Cerebellum (tissue), 4 donors: ENCODE measurements at places on chromosomes 12 and 14. TPM values are rescaled to one million over a fixed set of nuclear protein-coding genes. Genes with fewer than 3 reads are reported as not detected.

The RAPGEF3 gene
- 11.9 TPM for total RNA-seq

The PDZRN4 gene
- total RNA-seq = 7.3 TPM

The P3H3 gene
- 25.0 TPM for total RNA-seq

The UBC gene
- 507 TPM for total RNA-seq

The EFS gene
- 19.8 TPM for total RNA-seq

The MAP1LC3B2 gene
- total RNA-seq = 1.4 TPM

DNA sequence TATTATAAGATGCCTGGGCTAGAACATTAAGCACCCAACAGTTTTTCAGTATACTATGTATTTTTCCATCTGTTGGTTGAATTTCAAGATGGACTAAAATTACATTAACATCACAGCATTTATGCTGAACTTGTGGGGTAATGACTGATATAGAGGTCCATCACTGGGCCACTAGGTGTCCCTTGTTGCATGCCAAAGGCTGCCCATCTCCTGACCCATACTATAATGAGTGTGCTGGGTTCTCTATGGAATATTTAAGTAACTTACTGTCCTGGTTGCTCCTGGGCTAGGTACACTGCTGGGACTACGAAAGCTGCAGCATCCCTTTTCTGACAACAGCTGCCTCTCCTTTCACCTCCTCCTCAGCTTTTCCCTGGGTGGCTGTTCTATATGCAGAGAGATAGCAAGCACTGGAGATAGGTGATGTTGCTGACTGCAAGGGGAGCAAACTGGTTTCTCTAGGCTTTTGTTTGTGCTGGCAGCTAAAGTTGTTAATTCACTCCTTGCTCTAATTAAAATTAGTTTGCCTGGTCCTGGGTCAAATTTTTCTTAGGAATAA is 138.6 kb upstream of the TRHDE start:
- no peak for DNase-seq

DNA sequence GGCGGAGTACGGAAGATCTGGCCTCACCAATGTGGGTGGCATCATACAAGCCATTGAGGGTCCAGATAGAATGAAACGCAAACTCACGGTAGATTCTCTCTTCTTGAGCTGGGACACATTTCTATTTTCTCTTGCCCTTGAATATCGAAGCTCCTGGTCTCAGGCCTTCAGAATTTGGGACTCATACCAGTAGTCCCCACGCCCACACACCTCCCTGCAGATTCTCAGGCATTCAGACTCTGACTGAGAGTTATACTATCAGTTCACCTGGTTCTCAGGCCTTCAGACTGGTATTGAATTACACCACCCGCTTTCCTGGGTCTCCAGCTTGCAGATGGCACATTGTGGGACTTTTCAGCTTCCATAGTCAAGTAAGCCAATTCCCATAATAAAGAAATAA is 37.8 kb downstream of the EIF2S3B start:
- DNase-seq = no peak

GRCh38 chr14:32343926-32344430 is 14.9 kb downstream of the AKAP6 start:
- DNase-seq = no peak

DNA sequence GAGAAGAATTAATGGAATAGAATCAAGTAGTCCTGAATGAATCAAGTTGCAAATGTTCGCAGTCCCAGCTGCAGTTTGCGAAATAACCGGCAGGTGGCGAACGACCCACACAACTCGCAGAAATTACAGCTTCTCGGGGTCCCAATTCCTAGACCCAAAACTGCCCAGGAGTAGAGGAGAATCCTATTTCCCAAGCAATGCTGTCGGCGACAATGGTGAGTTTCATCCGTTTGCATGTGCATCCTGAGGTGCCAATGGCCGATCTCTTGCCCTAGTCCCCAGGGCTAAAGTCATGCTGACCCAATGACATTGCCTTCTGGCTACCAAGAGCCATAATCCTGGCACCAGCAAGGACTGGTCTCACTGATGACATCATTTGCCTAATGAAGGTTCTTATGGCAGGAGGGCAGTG is 8.5 kb upstream of the ASCL1 start:
- no peak for DNase-seq

DNA sequence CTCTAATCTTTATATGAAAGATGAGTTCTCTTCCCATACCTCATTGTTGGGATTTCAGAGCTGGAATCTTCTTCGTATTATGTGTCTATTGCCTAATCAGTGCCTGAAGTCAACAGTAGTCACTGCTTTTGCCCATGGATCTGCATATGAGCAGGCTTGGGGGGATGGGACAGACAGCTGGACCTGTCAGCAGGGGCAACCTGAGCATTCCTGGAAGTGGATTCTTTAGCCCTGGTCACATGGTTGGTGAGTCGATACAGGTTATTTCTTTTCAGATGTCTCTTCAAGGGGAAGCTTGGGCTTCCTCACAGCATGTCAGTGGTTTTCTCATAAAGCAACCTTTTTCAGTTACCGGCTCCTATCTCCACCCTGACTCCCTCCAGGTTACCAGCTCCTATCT is 97.3 kb upstream of the RBM19 start:
- no peak for DNase-seq

- no peak for DNase-seq
Observed at GRCh38 chr12:45743247-45743646, 13.7 kb downstream of the ARID2 start.
